ENCODE measurements at places on chromosomes 7 and 10. TPM values are rescaled to one million over a fixed set of nuclear protein-coding genes. Genes with fewer than 3 reads are reported as not detected.

The TUBAL3 gene
- not detected for total RNA-seq

The TMEM60 gene
- 12.5 TPM for total RNA-seq

The PITRM1 gene
- 70.4 TPM for total RNA-seq

The LAMB4 gene
- not detected for total RNA-seq

The GATA3 gene
- total RNA-seq, result 8.2 TPM

The RP9 gene
- total RNA-seq, result 30.9 TPM

The DKK1 gene
- total RNA-seq, result 122 TPM

GRCh38 chr10:470339-471003 lies 219.0 kb downstream of the DIP2C start:
- DNase-seq, result no peak

GRCh38 chr10:44993226-44993921 lies 7.3 kb upstream of the ZNF22 start:
- DNase-seq, result no peak

DNA sequence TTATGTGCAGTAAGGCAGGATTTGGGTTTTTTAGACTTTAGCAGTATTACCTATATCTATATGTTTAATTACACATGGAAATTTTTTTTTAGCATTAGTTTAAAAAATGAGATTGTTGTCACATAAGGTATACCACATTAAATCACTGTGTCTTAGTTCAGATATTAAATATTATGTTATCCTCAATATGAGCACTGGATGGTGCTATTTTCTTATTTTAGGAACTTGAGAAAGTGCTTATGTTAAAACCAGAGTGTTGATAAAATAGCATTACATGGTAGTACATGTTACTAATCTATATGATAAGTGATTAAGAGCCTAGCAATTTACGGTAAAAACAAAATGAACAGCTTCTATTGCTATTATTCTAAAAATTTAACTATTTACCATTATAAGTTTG lies 28.8 kb downstream of the MIOS start:
- no peak for DNase-seq

- DNase-seq, result no peak
Measured at GRCh38 chr7:100878013-100878412, 3.1 kb downstream of the SRRT start.

DNA sequence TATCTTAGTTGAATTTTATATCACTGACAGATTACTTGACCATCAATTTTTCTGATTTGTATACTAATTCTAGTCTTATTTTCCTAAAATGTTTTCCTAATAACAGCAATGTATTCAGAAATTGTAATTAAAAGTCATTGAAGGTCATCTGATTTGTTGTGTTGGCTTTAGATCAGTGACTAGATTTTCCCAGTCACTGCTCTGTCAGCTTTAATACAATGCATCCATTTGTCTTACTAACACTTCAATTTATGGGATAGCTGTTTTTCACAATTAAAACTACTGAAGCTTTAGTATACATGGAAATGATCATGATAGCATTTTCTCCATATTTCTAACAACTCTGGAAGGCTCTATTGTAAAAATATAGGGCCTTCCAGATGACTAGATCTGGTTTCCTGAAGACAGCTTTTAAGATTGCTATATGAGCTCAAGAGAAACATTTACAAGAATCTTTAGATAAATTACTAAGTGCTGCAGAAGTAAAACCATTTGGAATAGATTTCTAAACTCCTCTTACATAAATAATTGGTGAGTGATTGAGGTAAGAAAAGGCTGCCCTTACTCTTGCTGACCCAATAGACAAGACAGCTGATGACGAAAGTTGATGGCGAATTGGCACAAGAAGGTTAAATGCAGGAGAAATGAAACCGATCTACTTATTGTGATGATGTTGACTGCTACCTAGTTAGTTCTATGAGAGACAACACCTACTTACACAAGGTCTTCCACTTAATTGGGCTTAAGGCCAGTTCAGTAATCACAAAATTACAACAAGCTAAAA lies 74.1 kb downstream of the LRRTM3 start:
- DNase-seq, result no peak

DNA sequence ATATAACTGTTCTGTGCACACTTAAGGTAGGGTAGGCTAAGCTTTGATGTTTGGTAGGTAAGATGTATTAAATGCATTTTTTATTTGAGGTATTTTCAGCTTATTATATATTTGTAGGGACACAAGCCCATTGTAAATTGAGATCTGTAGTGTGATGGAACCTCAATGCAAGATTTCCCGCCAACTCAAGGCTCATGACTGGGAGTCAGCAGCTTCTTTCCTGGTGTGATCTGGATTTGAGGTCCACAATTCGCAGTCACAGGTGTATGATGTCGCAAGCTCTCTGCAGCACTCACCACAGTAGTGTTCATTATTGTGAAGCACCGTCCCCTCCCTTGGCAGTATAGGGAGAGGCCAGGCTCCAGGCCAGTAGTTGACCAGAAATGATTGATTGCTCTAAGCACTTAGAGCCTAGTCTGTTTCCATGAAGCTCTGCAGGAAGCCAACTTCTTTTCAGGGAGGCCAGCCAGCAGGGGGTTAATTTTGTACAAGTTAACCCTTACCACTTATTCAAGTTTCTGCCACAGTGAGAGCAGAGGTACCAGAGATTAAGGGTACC lies 54.9 kb downstream of the SEM1 start:
- no peak for DNase-seq
